ENCODE measurements at places on chromosomes 3 and 15.

DNA sequence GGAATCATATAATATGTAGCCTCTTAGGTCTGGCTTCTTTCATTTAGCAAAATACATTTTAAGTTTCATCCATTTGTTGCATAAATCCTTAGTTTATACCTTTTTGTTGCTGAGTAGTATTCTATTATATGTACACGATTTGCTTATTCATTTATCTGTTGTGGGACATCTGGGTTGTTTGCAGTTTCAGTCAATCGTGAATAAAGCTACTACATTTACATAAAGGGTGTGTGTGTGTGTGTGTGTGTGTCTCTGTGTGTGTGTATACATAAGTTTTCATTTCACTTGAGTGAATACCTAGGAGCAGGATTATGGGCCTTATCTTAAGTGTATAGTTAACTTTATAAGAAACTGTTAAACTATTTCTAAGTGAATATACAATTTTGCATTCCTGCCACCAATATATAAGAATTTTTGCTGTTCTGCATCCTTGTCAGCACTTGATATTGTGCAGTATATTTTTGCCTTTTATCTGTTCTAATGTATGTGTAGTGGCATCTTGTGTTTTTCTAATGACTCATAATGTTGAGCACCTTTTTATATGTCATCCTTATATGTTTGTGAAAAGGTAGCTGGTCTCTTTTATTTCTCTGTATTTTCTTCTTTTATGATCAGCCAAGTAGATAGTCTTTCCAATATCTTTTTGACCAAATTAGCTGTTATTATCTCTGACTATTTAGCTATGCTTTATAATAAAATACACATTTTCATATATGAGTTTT lies 55.0 kb downstream of the GLCE start:
- DNase-seq = no peak

- no peak for DNase-seq
These were observed 36.1 kb upstream of the MECOM start for GRCh38 chr3:169699536-169700050.

GRCh38 chr15:101426761-101427333 lies 62.7 kb downstream of the PCSK6 start:
- DNase-seq = no peak

DNA sequence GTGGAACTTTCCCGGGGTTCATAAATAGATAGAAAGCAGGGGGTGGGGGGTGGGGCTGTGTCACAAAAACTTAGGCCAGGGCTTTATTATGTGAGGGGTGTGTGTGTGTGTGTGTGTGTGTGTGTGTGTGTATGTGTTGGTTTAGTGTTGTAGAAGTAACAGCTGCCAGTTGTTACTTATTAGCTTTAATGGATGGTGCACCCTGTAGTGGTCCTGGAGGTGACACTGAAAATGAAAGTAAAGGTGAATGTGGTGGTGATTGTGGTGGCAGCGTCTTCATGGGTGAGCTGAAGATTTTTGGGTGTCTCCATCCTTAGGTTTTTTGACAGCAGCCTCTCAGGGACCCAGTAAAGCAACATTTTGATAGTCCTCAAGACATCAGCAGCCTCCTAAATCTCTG lies 449.9 kb downstream of the PDCD6IP start:
- no peak for DNase-seq

DNA sequence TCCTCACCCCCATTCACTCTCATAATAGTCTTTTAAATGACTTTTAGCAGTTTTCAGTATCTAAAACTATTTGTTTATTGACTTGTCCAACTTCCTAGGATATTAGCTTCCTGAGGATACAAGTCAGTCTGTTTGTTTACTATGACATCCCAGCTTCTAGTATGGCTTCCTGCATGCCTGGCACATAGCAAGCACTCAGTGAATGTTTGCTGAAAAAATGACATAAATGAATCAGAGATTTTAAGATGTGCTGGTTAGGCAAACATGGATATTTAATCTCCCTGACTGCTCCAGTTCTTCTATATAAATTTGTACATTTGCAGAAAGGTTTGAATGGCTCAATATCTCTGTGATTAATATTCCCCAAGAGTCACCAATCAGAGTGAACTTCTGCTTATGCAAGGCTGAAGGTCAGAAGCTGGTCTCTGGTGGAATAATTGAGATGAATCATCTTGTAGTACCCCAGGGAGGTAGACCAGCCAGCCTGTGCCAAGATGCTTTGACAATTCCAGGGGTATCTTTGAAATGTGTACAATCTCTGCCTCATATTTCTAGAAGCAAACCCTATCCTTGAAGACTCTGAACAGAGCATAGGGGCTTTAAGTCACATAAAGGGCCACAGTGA lies 219.0 kb upstream of the LMCD1 start:
- no peak for DNase-seq

DNA sequence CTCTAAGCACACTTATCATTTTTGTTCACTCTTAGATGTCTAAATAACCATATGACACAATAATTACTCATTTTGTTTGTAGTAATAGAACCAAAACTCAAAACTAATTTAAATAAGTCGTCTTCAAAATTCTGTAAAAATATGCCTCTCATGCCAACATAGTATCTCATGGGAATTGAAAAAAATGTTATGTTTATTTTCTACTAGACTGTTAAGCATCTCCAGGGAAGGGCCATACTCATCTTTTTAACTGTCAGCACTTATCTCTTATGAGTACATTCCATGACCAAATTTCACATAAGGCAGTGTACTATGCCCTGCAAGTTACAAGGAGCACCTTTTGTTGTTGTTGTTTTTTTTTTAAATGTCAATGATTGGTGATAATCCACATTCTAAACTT lies 18.3 kb upstream of the USF3 start:
- no peak for DNase-seq

- no peak for DNase-seq
These were observed 189.1 kb downstream of the ANXA2 start for GRCh38 chr15:60208709-60209108.

GRCh38 chr3:14841836-14842235 lies 23.1 kb downstream of the FGD5 start:
- no peak for DNase-seq

DNA sequence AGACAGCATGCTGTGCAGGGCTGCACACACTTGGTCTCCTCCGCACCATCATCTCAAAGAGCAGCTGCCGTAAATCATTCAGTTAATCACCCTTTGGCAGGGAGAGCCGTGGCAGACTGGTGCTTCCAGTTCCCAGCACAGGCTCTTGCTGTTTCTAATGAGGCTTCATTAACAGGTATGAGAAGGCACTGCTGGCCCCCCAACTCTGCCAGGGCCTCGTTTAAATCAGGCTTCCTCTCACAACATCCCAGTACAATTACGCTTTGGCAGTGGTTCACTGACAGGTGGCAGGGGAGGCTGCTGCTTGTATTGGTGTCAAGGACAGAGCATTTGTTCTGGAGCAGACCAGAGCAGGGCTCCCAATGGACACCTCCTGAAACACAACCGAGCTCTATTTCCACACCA lies 77.1 kb downstream of the BFSP2 start:
- DNase-seq = no peak
